Dermis microvascular lymphatic vessel endothelial cell (primary cell): ENCODE measurements at places on chromosomes 16 and 17. TPM values are rescaled to one million over a fixed set of nuclear protein-coding genes. Genes with fewer than 3 reads are reported as not detected.

GRCh38 chr17:55527540-55528118, 16.4 kb upstream of the SMIM36 start:
- peak; percentile 69 for DNase-seq

DNA sequence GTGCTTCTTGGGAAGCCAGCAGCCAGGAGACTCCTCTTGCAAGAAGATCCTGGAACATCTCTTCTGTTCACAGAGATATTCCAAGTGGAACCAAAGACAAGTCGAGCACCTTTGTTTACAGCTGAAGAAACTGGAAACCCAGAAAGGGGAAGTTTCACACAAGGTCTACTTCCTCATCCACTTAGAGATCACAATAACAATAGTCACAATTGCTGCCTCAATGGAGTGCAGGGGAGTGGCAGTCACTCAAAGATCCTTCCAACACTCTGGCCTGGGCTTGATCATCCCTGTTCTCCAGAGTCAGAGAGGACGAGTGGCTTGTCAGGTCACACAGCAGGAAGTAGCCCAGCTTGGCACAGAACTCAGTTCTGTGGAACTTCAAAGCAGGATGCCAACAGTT, 46.9 kb upstream of the SIAH1 start:
- no peak for DNase-seq

The CDT1 gene
- 4.3 and 5.1 TPM in 2 replicates for total RNA-seq

The MYL4 gene
- total RNA-seq, result 0.76 and 0.90 TPM in 2 replicates

The MAPT gene
- total RNA-seq, result under 0.01 TPM in 1 of 2 replicates, not detected in the other
